EL (cell line): ENCODE measurements at places on chromosomes 4 and X.

- DNase-seq = no peak
Observed at GRCh38 chrX:153776120-153776599, 4.7 kb upstream of the SRPK3 start.

DNA sequence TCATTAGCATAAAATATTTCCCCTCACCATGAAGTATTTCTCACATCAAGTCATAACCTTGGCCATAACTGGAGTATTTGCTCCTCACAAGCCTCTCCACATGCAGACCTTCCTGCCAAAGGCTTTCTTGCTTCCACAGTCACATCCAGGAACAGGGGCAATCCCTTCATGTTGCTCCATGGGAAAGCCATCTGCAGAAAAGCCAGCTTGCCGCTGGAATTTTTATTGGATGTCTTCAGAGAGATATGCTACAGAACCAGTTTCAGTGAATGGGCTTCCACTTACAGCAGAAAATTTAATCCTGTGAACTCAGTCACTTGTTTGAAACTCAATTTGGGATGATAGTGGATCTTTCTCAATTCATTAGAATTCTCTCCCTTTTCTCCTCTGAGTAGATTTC is 3.2 kb upstream of the CDKN2AIP start:
- no peak for DNase-seq

DNA sequence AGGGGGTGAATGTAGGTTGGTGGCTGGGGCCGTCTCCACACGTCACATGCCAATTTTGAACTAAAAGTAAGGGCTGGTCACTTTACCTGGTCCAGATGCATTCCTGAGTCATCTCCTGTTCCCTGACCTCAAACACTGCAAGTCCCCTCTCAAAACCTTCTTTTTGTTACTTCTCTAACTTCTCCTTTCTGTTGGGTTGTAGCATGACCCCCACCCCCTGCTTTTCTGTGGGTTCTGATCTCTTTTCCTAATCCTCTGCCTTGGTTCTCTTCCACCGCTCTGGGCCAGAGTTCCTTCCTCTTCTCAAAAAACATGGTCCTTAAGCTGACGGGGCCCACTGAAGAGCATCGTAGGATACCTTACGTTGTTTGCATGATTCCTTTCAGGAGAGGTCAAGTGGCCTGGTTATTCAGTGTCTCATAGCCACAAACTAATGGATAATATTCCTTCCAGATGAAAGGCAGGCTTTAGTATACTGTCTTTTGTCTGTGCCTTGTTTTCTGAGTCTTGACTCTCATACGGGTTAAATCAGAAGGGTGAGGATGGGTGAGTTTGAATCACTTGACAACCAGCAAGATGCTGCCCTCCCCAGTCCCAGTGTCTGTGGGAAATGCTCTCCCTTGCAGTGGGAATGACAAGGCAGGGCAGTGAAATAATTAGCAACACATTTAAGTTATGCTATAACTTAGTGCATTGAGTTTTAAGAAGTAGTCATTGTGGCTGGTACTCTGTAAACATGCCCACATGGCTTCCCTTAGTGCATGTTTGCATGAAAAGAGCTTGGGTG is 15.1 kb downstream of the SMS start:
- DNase-seq = no peak

DNA sequence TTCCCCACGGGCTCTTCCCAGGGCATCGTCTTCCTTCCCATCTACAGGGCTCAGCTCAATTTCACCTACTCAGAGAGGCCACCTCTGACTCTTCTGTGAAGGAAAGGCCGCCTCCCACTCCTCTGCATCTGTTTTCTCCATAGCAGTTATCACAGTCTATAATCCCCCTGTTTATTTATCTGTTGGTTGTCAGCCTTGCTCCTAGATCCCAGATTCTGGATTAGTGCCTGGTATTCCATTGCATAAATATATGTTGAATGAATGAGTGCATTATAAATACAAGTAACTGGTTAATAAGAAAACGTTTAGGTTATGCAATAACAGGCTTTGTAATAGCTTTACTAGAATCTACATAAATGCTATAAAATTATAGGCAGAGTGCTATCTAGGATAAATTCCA is 52.9 kb downstream of the NSG1 start:
- no peak for DNase-seq

DNA sequence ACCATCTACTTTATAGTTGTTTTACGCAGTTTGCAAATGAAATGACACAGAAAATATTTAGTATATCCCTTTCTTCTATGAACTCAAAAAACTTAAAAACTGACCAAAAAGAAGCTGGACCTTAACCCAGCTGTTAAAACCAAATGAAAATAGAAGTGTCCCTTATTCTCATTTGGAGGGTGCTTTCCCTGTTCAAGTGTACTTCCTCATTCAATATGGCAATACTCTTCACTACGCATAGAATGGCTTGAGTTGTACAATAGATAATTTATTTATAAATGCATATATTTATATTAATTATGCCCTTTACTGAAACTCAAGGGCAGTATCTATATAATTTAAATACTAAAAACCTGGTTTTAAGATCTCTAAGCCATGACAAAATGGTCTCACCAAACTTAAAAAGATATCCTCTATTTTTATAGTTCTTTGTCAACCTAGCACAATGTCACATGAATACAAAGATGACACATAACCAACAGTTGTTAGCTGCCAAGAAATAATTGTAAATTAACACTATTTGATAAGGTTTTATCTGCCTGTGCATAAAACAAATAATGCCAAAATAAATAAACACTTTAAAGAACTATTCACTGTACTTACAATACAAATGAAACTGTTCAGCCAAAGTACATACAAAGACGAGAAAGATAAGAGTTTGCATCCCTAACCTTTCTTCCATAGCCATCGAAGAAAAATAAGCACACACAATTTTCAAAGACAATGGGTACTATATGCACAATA is 25.2 kb downstream of the YTHDC1 start:
- no peak for DNase-seq

GRCh38 chr4:6329478-6330383 is 60.1 kb downstream of the WFS1 start:
- no peak for DNase-seq

- peak; percentile 29 for DNase-seq
Observed at GRCh38 chr4:184815046-184815877, 10.5 kb downstream of the ACSL1 start.

DNA sequence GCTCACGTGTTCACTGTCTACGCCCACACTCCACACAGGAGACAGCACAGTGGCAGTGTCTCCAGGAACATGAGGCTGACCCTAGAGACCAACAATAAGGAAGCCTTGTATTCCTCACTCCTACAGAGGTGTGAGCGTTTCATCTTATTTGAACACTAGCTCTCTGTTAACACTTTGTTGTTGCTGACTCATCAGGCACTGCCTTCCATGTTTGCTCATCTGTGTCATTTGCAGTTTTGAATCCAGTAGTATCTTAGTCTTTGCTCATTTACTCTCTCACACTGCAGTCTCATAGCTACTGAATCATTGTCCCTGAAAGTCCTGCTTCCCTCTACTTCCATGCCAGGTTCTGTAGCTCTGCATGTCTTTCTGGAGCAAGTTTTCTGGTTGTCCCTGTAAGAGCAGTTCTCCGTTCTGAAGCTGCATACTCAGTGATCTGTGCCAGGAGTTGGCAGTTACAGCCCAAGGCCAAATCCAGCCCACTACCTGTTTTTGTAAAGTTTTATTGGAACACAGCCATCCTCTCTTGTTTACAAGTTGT is 80.3 kb upstream of the DCLK2 start:
- peak; percentile 45 for DNase-seq

- peak; percentile 92 for DNase-seq
Observed at GRCh38 chr4:4555916-4556315, 14.1 kb upstream of the STX18 start.

DNA sequence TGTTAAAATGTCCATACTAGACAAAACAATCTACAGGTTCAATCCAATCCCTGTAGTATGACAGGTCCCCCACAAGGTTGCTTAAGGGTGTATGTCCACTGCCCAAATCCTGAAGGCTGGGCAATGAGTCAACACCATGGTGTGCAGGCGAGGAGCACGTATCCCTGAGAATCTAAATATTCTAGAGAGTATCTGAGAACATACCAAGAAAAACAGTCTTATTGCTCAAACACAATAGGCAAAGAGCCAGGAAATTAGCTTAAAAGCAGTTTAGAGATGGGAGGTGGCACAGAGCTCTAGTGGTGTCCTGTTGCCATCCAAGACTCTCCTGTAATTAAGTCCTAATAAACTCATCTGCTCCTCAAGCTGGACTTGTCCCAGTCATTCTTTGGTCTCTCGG is 37.0 kb downstream of the RCHY1 start:
- no peak for DNase-seq

- peak; percentile 78 for DNase-seq
Observed at GRCh38 chrX:3271834-3272186, 74.6 kb downstream of the MXRA5 start.

DNA sequence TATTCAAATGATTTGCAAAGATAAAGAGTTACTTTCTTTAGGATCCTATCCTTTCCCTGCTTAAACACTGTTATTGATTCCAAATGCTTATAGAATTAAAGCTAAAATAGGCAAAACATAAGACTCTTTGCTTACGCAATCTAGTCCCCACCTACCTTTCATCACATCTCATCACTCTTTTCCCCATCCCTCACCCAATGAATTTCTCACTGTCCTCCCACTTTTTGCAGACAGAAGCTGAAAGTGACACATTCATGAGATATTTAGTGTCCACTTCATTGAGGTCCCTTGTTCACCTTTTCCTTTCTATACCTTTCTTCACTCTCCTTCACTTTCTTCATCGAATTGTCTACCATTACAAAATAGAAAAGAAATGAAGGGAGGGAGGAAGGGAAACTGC is 424 bp downstream of the SATL1 start:
- DNase-seq = no peak

DNA sequence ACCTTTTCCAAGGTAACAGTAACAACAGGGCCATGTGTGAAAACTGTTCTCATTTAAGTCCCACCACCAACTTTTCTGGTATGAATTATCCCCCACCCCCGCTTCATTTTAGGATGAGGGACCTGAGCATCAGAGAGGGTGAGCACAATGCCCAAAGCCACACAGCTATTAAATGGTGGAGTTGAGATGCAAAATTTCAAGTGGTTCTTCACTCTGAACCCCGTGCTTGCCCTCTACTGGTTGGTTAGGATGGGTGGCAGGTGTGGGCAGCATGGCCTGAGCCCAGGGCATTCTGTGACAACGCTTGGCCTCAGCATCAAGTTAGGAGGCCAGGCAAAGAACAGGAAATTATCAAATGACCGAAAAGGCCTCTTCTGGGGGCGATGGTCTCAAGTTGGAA is 33.5 kb downstream of the MED28 start:
- DNase-seq = no peak

- peak; percentile 24 for DNase-seq
Observed at GRCh38 chrX:120251471-120252011, 929 bp downstream of the ZBTB33 start.

GRCh38 chr4:71772592-71772991 is 11.3 kb downstream of the GC start:
- DNase-seq = no peak

DNA sequence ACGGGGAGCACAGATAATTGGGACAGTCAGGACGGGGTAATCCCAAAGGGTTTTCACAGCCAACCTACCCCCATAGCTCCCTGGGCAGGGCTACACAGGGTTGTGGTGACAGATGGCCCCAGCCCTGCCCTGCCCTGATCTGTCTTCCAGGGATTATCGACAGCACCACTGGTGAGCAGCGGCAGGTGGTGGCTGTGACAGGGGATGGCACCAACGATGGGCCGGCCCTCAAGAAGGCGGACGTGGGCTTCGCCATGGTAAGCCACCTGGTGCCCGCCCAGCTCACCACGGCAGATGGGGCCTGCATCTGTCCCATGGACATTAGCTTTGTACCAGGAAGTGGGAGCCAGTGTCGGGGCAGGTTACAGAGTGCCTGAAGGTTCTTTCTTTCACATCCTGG is 39.3 kb downstream of the ATP2B3 start:
- DNase-seq = no peak

DNA sequence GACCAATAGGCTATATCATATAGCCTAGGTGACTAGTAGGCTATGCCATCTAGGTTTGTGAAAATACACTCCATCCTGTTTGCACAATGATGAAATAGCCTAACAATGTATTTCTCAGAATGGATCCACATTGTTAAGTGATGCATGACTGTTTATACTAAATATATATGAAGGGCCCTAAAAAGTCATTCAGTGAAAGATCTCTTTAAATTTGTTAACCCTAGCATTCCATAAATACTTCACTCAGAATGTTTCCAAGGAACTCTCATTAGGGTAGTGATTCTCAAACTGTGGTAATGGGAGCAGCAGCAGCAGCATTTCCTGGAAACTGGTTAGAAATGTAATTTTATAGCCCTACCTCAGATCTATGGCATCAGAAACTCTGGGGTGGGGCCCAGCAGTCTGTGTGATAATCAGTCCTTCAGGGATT is 74.9 kb downstream of the PRRG1 start:
- peak; percentile 58 for DNase-seq

DNA sequence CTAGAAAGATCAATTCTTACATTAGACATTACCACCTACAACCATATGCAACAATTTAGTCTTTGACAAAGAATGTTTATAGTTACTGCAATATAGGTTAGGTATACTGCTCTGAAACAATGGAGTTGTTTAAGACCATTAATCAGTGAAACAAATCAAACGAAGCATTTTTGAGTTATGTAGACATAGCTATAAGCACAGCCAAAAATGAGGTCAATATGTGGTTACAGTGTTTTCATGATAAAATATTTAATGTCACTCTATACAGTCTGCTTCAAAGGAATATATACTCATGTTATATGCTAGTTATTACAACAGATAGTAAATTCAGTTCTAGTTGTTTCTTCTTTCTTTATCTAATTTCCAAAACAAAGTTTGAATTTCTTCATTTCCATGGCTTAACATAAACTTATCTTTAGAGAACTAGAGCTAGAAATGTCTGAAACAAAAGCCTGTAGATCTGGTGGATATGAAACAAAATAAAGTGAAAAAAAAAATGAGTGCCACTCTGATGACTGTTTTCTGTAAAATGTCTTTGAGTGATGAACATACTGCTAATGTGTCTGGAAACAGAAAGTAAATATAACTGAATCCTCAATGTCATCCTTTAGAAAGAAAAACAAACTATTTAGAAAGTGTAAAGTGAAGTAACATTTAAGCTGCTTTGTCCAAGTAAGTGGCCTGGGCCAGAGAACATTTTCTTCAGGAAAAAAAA is 809.0 kb downstream of the FAT4 start:
- peak; percentile 1 for DNase-seq

DNA sequence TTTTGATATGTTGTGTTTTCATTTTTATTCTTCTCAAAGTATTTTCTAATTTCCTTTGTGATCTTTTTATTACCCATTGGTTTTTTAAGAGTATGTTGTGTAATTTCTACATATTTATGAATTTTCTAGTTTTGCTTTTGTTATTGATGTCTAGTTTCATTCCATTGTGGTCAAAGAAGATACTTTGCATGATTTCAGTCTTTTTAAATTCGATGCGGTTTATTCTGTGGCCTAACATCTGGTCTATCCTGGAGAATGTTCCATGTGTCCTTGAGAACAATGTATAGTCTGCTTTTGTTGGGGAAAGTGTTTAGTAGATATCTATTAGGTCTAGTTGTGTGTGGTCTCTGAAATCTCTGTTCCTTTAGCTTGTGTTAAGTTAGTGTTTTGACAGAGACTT is 46.2 kb downstream of the PPEF1 start:
- no peak for DNase-seq

GRCh38 chr4:20084488-20084887 is 167.2 kb upstream of the SLIT2 start:
- no peak for DNase-seq
